Right cardiac atrium (tissue), 5 donors: ENCODE measurements at places on chromosomes 2 and 18. TPM values are rescaled to one million over a fixed set of nuclear protein-coding genes. Genes with fewer than 3 reads are reported as not detected.

DNA sequence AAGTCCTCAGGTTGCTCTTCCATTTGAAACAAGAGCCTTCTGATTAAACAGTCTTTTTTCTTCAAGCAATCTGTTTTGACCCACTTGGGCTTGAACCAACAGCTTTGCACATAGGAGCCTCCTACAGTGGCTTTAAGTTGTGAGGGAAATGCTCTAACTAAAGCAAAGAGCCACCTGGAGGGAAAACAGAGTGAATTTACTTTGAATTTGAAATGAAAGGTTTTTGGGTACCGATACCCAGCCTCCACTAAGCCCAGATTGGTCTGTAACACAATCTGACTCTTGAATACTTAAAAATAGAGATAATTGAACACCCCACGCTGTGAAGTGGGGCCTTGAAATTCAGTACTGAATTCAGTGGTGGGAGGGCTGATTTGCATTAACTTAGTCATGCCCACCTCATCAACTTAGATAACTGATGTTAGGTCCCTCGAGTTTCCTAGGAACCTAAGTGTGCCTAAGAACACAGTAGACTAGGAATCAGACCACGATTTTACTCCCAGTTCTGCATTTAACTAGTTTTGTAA lies 56.3 kb upstream of the ACVR1C start:
- no peak for DNase-seq

GRCh38 chr2:45979065-45979464 lies 318.1 kb upstream of the EPAS1 start:
- no peak for DNase-seq

- DNase-seq: peak; percentile 53
Measured at GRCh38 chr2:29223257-29223656, 108.0 kb downstream of the CLIP4 start.

- DNase-seq: no peak
Measured at GRCh38 chr18:36620788-36621187, 208.0 kb downstream of the TPGS2 start.

GRCh38 chr2:133552821-133553220 lies 15.4 kb downstream of the NCKAP5 start:
- no peak for DNase-seq

- no peak for DNase-seq
Measured at GRCh38 chr2:13110825-13111224, 394.1 kb downstream of the TRIB2 start.

DNA sequence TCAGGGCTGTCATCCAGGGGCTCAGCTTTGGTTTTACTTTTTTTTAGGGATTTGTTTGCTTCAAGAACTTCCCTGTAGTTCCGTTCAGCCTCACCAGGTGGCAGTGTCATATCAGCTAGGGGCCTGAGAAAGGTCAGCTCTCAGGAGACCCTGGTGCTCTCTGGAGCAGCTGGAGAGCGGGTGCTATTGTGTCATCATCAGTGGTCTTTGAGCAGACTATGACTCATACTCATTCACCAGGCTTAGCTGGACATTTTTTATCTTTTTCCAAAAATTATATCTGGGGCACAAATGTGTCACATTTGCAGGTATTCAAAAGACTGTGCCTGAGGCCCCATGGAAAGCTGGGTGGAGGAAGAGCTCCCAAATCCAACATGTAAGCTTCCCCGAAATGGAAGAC lies 24.4 kb downstream of the ZNF892 start:
- no peak for DNase-seq

GRCh38 chr18:32884543-32884942 lies 111.7 kb upstream of the KLHL14 start:
- no peak for DNase-seq

- no peak for DNase-seq
Measured at GRCh38 chr2:25545899-25546298, 127.5 kb downstream of the DTNB start.

GRCh38 chr2:171416009-171416926 lies 17.5 kb downstream of the METTL8 start:
- DNase-seq: peak; percentile 93

GRCh38 chr2:174663550-174663949 lies 65.9 kb upstream of the WIPF1 start:
- no peak for DNase-seq

DNA sequence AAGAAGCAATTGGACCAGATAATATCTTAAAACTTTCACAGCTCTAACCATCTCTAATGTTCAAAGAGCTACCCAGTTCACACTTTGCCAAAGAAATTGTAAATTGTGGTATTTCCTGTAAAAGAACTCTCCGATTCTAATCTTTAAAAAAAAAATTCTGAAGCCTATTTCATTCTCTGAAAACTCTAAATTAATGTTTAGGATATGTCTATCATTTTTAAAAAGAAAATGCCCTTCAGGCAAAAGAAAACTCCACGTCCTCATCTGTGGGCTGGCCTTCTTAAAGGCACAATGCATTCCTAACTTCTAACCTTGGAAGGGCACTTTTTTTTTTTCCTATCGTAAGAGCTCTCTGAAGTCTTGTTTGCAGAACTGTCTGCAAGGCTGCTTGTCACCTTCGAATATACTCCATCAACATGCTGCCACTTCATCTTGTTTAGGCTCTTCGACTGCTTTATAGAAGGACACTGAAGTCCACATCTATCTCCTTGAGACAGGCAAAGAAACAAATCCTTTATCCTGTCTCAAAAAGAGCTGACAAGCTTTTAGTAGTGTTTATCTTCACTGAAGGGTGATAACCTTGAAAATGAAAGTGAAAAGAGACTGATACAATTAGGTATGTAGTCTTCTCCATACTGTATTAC lies 124.3 kb upstream of the SLC39A10 start:
- DNase-seq: no peak

- no peak for DNase-seq
Measured at GRCh38 chr2:98356729-98357128, 10.5 kb downstream of the CNGA3 start.

- DNase-seq: no peak
Measured at GRCh38 chr2:132830321-132830827, 160.4 kb upstream of the LYPD1 start.

DNA sequence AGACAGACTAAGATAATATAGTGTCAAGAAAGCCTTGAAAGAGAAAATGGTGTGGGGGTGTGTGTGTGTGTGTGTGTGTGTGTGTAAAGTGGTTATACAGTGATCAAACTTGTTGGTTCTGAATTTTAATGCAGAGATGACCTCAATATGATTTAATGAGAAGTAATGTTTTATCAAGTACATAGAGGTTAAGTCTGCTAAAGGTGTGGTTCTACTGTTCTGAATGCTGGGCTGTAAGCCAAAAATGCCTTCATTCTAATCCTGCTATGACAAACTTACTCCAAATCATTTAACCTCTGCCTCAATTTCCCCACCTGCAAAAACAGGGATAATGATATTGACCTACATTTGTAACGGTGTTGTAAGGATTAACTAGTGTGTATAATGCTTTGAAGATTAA lies 87.9 kb downstream of the WDPCP start:
- DNase-seq: no peak

DNA sequence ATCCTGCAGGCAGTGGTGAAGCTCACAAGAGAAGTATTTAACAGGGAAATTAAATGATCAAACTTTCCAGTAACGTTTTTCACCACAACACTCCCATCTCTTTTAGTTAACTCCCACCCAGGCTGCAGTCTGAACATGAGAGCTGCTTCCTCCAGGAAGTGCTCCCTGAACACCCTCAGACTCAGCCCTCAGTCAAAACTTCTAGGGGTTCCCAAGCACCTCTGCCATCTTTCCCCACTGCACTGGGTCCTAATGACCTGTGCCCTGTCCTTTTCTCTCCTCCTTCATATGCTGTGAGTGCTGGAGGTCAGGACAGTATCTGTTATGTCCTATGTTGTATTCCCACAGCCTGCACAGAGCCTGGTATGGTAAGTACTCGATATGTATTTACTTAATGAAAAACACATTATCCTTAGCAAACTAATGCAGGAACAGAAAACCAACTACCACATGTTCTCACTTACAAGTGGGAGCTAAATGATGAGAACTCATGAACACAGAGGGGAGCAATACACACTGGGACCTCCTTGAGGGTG lies 49.2 kb upstream of the ASPRV1 start:
- DNase-seq: no peak

RAB27B gene
- total RNA-seq: 0.29 TPM

ABCG5 gene
- total RNA-seq: not detected

WDCP gene
- 5.5 TPM for total RNA-seq

CYP26B1 gene
- 5.1 TPM for total RNA-seq

CD8A gene
- 1.4 TPM for total RNA-seq

PTH2R gene
- total RNA-seq: not detected

MROH2A gene
- not detected for total RNA-seq
